ENCODE measurements at places on chromosomes 1 and 21.

GRCh38 chr1:62271134-62271533 is 48.1 kb downstream of the KANK4 start:
- no peak for DNase-seq

GRCh38 chr1:66527686-66528085 is 6.3 kb upstream of the SGIP1 start:
- no peak for DNase-seq

DNA sequence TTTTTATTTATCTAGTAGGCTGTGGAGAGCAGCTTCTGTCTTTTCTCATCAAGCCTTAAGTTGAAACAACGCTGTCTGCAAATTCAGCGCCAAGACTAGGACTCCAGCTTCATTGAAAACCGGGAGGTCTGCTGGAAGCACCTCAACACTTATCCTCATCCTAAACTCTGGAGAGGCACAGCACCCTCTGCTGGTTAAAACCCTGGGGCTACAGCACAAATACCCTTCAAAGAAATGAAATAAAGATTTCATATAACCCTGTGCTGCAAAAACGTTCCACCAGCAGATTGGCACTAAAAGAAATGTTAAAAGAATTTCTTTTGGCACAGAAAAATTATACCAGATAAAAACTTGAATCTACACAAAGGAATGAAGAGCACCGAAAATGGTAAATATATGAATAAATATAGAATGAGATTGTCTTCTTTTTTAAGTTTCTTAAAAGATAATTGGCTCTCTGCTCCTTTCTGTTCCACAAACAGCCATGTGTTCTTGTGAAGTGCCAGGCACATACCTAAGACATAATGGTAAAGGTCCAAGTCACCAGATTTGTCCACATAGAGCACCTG is 227.7 kb upstream of the SAMSN1 start:
- peak; percentile 18 for DNase-seq

DNA sequence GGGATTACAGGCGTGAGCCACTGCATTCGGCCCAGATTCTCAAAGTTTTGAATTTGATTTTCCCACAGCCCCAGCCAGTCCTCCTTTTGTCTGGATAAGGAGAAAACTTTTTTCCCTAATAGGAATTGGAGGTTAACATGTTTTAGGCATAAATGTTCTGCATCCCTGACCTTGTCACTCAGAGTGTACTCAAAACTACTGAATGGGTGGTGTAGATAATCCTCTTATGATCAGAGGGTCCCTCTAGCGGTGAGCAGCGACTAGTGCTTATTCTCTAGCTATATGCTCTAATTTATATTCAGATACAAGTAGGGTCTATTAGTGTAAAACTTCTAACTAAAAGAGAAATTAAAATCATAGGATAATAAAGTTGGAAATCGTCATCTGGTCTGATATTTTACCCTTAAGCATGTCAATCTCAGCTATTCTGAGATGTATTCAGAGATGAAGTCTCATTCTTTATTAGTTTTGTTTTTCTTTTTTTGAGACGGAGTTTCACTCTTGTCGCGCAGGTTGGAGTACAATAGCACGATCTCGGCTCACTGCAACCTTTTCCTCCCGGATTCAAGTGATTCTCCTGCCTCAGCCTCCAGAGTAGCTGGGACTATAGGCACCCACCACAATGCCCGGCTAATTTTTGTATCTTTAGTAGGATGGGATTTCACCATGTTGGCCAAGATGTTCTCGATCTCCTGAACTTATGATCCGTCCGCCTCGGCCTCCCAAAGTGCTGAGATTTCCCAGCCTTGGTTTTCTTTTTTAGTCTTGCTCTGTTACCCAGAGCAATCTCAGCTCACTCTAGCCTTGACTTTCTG is 2.7 kb upstream of the PSMD4 start:
- DNase-seq, result peak; percentile 85

- no peak for DNase-seq
These were observed 125.1 kb downstream of the CRB1 start for GRCh38 chr1:197393105-197393504.

GRCh38 chr1:195481293-195481692 is 1126.9 kb downstream of the KCNT2 start:
- no peak for DNase-seq

DNA sequence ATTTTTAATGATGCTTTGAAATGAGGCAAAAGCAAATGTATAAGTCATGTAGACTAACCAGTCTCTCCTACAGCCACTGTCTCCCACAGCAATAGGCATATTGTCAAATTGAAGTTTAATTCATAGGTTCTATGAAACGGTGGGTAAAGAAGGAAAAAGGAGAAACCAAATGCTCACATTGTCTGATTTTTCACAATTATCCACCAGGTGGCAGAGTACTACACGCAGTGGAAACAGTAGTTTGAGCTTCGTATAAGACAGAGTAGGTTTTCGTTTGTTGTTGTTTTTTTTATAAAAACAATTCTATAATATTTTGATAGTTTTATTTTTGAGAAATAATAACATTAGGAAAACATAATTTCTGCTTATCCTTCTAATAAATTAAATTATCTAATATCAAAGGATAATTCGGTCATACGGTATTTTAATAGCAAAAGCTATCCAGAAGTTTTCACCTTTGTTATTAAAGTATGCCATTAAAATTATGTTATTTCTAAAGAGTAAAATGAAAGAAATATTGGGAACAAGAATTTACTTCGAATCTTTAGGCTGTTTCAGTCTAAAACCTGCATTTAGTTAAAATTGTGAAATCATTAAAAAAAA is 39.1 kb downstream of the TYW3 start:
- DNase-seq, result peak; percentile 58

DNA sequence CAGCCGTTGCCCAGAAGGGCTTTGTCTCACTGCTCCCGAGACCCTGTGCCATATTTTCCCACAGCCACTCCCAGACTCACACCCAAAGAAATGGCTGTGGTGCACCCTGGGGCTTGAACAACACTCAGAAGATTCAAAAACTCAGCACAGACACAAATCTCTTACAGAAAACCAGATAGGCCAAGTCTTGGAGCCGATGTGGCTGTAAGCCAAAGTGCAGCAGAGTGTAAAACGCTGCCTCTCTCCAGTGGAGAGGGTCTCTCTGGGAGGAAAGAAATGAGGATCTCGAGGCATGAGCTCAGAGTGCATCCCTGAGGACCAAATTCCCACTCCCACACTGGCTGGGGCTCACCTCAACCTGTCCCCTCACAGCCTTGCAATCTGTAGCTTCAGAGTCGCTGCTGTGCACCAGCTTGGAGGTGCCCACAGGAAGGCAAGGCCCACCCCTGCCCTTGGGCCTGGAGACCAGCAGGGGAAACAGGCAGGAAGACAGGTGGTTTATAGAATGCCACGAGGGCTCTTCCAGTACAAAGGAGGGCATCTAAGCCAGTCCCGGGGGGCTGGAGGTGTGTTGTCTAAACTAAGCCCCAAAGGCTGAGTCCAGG is 171.3 kb upstream of the AJAP1 start:
- DNase-seq, result no peak

DNA sequence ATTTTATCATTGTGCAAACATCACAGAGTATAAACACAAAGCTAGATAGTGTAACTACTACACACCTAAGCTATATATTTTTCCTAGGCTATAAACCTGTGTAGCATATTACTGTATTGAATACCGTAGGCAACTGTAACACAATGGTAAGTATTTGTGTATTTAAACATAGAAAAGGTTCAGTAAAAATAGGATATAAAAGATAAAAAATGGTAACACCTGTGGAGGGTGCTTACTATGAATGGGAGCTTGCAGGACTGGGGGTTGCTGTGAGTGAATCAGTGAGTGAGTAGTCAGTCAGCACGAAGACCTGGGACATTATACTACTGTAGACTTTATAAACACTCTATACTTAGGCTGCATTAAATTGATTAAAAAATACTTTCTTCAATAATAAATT is 4.1 kb downstream of the DTL start:
- DNase-seq, result no peak

DNA sequence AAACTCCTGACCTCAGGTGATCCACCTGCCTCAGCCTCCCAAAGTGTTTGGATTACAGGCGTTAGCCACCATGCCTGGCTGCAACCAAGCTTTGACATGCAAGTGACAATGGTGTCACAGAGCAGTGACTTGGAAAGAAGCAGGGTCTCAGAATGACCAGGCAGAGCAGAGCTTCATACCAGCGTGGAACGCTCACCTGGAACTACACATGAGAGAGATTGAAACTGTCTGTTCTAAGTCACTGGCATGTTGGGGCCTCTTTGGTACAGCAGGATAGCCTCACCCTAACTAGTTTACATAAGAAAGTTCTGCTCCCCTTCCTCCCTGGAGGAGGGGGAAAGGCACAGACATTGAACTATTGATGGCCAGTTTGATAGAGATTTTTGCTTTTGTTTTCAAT is 47.5 kb upstream of the ITPKB start:
- no peak for DNase-seq

- DNase-seq, result peak; percentile 45
These were observed 171.1 kb downstream of the TOMM20 start for GRCh38 chr1:234957330-234958065.

- DNase-seq, result no peak
These were observed 10.4 kb upstream of the FOXE3 start for GRCh38 chr1:47405697-47406096.

DNA sequence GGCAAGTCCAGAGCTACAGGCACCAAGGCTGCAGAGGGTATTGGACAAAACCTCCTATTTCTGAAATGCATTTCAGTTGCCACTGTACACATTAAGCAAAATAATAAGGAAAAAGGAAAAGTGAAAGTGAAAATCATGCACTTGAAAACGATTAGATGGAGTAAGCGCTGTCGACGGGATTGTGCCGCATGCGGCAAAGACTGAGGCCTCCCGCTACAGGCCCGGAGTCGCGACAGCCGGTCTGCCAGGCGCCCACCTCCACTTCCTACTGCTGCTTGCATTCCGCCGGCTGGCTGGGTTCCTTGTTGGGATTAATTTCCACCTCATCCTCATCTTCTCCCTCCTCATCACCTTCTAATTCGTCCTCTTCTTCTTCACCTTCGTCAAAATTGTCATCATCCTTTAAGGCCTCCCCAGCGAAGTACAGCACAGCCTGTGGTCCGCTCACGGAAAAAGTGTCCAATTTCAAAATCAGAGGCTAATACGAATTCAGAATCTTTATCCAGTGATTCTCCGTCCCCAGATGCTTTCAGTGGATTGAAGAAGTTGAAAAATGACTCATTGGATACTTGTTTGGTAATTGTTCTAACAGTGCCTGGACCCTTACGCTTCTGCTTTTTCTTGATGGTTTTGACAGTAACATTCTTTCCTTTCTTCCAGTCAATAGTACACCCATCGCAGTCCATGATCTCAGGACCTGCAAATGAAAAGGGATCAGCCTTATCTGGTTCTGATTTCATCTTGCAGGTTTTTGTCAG is 38.0 kb downstream of the CD58 start:
- no peak for DNase-seq

GRCh38 chr1:167082511-167083027 is 7.6 kb downstream of the GPA33 start:
- no peak for DNase-seq

- DNase-seq, result no peak
These were observed 112.1 kb downstream of the CENPF start for GRCh38 chr1:214715126-214715525.

DNA sequence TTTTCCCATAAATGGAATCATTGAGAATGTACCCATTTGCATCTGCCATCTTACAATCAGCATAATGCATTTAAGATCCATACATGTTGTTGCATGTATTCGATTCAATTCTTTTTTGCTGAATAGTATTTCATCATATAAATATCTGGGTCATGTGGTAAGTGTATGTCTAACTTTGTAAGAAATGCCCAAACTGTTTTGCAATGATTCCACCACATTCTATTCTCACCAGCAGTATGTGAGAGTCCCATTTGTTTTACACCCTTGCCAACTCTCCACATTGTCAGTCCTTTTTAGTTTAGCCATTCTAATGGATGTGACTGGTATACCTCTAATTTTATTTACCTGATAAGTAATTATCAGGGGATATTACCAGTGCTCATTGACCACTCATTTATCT is 115.8 kb upstream of the PBX1 start:
- DNase-seq, result no peak

DNA sequence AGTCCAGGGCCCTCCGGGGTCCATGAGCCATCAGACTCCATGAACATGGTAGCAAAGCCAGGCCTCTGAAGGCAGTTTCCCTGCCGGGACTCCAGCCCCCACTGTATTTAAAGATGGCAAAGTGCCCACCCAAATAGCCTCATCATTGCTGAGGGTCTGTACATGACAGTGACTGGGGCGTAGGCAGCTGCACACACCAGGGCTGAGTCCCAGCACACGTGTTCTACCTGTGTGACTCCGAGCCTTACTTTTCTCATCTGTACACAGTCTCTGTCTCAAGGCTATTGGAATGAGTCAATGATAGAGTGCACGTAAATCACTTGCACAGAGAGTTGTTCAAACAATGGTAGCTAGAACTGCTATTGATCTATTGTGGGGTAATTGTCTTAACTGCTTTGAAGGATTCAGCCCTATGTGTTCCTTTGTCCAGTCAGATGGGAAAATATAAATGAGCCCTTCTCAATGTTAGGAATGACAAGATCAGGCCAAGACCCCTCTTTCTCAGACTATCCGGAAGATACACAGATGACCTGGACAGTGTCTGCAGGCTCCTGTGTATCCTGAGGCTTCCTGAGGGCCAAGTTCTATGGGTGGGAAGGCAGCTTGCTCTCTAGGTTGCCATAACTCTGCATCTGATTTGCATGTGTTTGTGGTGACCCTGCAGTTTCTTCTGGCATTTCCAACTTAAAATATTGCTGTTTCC is 48.9 kb downstream of the RASSF5 start:
- DNase-seq, result peak; percentile 11

- DNase-seq, result no peak
These were observed 188.1 kb downstream of the NEGR1 start for GRCh38 chr1:72094209-72094608.

- no peak for DNase-seq
These were observed 15.9 kb downstream of the ZMYND12 start for GRCh38 chr1:42439940-42440339.

- no peak for DNase-seq
These were observed 174.1 kb upstream of the EDN2 start for GRCh38 chr1:41658431-41659158.

- DNase-seq, result no peak
These were observed 352.5 kb downstream of the NUF2 start for GRCh38 chr1:163674236-163674635.

DNA sequence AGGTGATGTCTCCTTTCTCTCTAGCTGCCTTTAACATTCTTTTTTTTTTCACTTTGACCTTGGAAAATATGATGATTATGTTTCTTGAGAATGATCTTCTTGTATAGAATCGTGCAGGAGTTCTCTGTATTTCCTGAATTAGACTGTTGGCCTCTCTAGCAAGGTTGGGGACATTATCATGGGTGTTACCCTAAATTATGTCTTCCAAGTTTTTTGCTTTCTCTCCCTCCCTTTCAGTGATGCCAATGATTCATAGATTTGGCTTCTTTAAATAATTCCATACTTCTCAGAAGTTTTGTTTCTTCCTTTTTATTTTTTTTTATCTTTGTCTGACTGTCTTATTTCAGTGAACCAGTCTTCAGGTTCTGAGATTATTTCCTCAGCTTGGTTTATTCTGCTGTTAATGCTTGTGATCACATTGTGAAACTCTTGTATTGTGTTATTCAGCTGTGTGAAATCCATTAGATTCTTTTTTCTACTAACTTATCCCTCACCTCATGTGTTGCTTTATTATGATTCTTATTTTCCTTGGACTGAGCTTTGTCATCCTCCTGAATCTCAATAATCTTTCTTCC is 268.4 kb upstream of the NRIP1 start:
- DNase-seq, result no peak
